ENCODE measurements at places on chromosomes 5 and 9.

- DNase-seq = no peak
These were observed 146.9 kb upstream of the TLX3 start for GRCh38 chr5:171162165-171162564.

DNA sequence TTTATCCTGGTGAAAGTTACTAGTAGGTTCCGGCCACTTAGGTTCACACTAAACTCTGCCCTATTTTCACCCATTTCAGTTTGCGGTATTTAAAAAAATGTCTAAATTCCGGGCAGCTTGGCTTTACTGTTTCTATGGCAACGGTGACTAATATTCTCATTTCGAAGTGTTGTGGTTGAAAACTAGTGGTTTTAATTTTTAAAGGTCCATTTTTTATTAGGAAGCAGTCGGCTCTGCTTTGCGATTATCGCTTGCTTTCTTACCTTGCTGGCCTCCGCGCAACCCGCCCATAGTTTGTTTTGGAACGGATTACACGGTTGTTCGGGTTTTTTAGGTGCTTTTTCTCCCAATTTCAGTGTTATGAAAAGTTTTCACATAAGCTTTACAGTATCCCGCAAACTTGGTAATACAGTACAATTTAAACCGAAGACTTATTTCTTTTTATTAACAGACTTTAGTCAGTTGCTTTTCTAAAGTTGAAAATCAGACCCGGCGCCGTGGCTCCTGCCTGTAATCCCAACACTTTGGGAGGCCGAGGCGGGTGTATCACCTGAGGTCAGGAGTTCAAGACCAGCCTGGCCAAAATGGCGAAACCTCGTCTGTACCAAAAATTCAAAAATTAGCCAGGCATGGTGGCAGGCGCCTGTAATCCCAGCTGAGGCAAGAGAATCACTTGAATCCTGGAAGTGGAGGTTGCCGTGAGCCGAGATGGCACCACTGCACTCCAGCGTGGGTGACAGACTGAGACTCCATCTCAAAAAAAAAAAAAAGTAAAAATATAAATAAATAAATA, 1.6 kb downstream of the KDM4C start:
- DNase-seq = no peak

- DNase-seq = peak; percentile 62
These were observed 2.0 kb downstream of the BRD3 start for GRCh38 chr9:134065612-134066419.

GRCh38 chr9:17799369-17799768, 220.5 kb downstream of the SH3GL2 start:
- no peak for DNase-seq

- no peak for DNase-seq
These were observed 227.6 kb downstream of the SAXO1 start for GRCh38 chr9:18805386-18805785.

GRCh38 chr9:129934041-129934591, 98.9 kb downstream of the USP20 start:
- DNase-seq = no peak

DNA sequence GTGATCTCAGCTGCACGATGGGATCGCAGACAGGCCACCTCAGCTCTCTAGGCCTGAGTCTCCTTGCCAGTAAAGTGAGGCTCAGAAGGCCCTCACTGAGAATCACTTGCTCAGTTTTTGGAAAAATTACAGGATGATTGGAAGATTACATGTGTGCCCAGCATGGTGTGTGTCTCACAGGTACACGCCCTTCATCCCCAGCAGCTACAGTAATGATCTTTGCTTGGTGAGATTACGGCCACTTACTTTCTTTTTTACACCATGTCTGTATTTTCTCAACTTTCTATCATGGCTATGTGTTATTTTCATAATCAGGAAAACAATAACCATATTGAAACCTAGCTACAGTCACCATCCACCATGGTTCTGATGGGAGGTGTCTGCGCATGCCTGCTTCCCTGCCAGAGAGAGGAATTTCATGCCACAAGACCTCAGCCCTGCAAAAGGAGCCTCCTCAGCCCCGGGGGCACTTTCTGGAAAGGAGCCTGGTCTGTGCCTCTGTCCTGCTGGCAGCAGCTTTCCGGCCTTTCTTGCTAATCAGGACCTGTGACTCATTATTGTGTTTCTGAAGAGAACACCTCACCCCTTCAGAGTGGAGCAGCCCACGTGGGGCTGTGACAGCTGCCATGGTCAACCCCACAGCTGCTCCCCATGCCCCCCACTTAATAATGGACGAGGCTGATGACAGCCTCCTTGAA, 64.2 kb upstream of the OLFM1 start:
- DNase-seq = no peak

DNA sequence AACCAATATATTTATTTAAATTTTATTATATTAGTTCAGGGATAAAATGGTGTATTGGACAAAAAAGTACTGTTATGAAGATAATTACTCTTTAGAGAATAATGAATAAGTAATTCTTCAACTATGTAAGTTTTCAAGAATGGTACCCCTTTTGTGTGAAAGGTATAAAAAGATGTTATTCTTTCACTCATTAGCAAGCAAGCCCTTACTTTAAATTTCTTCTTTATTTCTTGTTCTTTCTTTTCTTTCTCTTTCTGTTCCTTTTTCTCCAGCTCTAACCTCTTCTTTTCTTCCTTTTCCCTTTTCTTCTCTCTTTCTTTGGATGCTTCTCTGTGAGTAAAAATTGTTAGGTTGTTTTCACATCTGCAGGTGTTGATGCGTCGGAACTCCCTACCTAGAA, 63.2 kb upstream of the RICTOR start:
- no peak for DNase-seq

GRCh38 chr9:127841087-127841835, 13.2 kb downstream of the ENG start:
- no peak for DNase-seq

DNA sequence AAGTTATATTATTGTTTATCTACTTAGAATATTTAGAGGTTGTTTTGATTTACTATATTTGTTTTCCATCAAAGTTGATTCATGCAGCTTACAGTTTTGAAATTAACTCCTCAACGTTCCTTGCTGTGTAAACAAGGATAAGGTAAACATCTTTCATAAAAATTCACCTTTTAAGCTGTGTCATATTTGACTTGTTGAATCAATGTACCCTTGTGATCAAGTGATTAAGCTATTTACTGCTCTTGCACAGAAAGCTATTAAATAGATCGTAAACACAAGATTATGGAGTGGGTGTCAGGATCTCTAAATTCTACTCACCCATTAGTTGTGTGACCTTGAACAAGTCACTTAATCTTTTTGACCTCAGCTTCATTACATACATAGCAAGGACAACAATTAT, 2054.0 kb upstream of the NUDT12 start:
- DNase-seq = no peak
